CD4-positive, alpha-beta T cell treated with Interleukin-2 at 100 ng/mL for 4 hours (primary cell): ENCODE measurements at places on chromosomes 3 and 15.

DNA sequence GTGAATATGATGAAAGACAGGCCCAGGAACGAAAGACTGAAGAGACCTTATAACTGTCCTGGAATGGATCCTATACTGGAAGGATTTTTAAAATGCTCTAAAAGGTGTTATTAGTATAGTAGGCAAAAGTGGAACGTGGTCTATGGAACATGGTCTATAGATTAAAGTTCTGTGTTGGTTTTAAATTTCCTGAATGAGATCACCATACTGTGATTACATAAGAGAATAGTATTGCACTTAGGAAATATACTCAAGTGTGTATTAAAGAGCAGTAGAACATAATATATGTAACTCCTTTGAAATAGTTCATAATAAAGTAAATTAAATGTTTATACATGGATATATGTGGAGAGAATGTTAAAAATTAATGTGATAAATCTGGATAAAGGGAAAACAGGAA is 68.2 kb downstream of the SPRED1 start:
- no peak for DNase-seq

DNA sequence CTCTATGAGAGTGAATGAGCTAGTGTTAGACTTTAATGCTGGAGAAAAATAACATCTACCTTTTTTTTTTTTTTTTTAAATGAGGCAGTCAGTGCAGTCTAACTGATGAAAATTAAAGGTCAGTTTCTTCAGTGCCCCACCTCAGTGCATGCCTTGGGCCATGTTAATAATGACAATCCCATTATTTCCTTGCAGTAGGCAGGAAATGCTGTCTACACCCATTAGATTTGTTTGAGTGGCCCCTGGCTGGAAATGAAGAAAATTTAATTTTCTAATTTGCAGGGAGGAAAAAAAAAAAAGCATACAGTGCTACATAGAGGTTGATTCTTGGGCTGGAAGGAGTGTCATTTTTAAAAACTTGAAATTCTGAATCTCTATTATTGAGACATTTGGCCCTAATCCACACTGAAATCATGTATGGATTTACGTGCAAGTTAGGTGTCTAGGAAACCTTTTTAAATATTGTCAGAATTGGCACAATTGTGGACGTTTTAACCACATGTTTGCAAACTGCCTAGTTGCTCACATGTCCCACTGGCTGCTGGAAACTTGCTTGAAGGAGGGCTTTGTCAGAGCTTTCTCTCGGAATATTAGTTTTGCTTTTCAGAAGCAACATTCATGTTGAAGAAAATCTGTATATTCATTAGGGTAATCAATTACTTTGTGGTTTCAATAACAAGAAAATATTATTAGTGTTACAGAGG is 18.4 kb downstream of the FNDC3B start:
- DNase-seq: no peak

GRCh38 chr3:188929137-188929536 is 242.6 kb upstream of the TPRG1 start:
- DNase-seq: no peak

DNA sequence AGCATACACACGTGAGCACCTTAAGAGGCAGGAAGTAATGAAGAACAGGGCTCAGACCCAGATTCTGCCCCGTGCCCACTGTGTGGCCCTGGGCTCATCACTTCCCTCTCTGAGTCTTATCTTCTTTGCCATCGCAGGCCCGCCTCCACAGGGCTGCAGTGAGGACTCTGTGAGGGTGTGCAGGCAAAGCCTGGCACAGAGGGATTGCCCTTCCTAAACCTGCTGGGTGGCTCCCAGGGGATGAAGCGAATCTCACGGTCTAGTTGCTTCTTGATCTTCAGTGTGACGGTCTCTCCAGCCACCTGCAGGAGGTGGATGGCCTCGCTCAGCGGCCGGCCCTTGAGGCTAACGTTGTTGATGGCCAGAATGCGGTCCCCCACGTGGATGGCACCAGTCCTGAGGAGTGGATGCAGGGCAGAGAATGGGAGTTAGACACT is 32.8 kb downstream of the GRIP2 start:
- DNase-seq: no peak

GRCh38 chr3:32734756-32735155 is 49.8 kb downstream of the CNOT10 start:
- no peak for DNase-seq
